ENCODE measurements at places on chromosomes 11 and 22. TPM values are rescaled to one million over a fixed set of nuclear protein-coding genes. Genes with fewer than 3 reads are reported as not detected.

The MAJIN gene
- 0.10 TPM for total RNA-seq

The RNF26 gene
- 41.1 TPM for total RNA-seq

The ARHGAP20 gene
- not detected for total RNA-seq

The CSF2RB gene
- not detected for total RNA-seq

The SLC22A25 gene
- total RNA-seq = not detected

The SCN4B gene
- total RNA-seq = not detected

The GGTLC3 gene
- total RNA-seq = not detected

The C1QTNF4 gene
- total RNA-seq = 0.08 TPM

The TRIM21 gene
- total RNA-seq = 20.7 TPM

The EMID1 gene
- total RNA-seq = 0.38 TPM

The OR5D18 gene
- total RNA-seq = not detected

The OR51E2 gene
- total RNA-seq = 0.14 TPM

The FGF3 gene
- total RNA-seq = not detected

The OR5B21 gene
- total RNA-seq = not detected

The OVOL1 gene
- total RNA-seq = not detected

The VSIG10L2 gene
- not detected for total RNA-seq

The DDTL gene
- total RNA-seq = 1.8 TPM

The CBX7 gene
- 0.79 TPM for total RNA-seq

The HEPHL1 gene
- total RNA-seq = not detected

The CHRM1 gene
- 0.06 TPM for total RNA-seq

The CCDC88B gene
- total RNA-seq = 12.9 TPM

The OR5P2 gene
- total RNA-seq = not detected
